Smooth muscle cell of the pulmonary artery (primary cell): ENCODE measurements at places on chromosomes 5 and 9. TPM values are rescaled to one million over a fixed set of nuclear protein-coding genes. Genes with fewer than 3 reads are reported as not detected.

The EGFLAM gene
- 2.9 and 13.8 TPM in 2 replicates for total RNA-seq

The SLC24A2 gene
- 0.03 TPM in 1 of 2 replicates, not detected in the other for total RNA-seq

The C5orf34 gene
- total RNA-seq, result 2.6 and 2.7 TPM in 2 replicates

The TMOD1 gene
- 0.69 and 1.1 TPM in 2 replicates for total RNA-seq

The PCDHB13 gene
- total RNA-seq, result 0.59 and 1.8 TPM in 2 replicates

The PCDHGB5 gene
- 34.3 and 47.0 TPM in 2 replicates for total RNA-seq

The ELAVL2 gene
- total RNA-seq, result not detected in 2 replicates

The IFNA5 gene
- not detected in 2 replicates for total RNA-seq

The MSH3 gene
- total RNA-seq, result 12.1 and 16.7 TPM in 2 replicates

The TLX3 gene
- not detected in 2 replicates for total RNA-seq

The BAAT gene
- 0.07 TPM in 1 of 2 replicates, not detected in the other for total RNA-seq

The BTNL3 gene
- not detected in 2 replicates for total RNA-seq

The OR1J2 gene
- total RNA-seq, result 0.50 TPM in 1 of 2 replicates, not detected in the other

The PCDHB10 gene
- total RNA-seq, result 0.79 and 1.4 TPM in 2 replicates

The NTNG2 gene
- total RNA-seq, result 3.4 and 3.8 TPM in 2 replicates

The FCN2 gene
- total RNA-seq, result not detected in 2 replicates

The TRIM41 gene
- 14.4 and 16.0 TPM in 2 replicates for total RNA-seq

The CARD9 gene
- 0.85 and 3.1 TPM in 2 replicates for total RNA-seq

The EPB41L4A gene
- 2.5 and 7.3 TPM in 2 replicates for total RNA-seq

The CCDC152 gene
- total RNA-seq, result 0.26 and 3.0 TPM in 2 replicates

The XRCC4 gene
- total RNA-seq, result 14.1 and 22.6 TPM in 2 replicates

The DOLK gene
- 24.9 and 30.9 TPM in 2 replicates for total RNA-seq

The POU5F2 gene
- total RNA-seq, result 1.1 and 1.2 TPM in 2 replicates

The ASS1 gene
- 86.8 and 138 TPM in 2 replicates for total RNA-seq

The AK8 gene
- 0.39 and 0.53 TPM in 2 replicates for total RNA-seq

The PNPLA7 gene
- total RNA-seq, result 1.1 and 2.0 TPM in 2 replicates

The ZSWIM6 gene
- 13.7 and 14.3 TPM in 2 replicates for total RNA-seq

The HAND1 gene
- total RNA-seq, result not detected in 2 replicates

The ZNG1F gene
- 4.6 and 22.7 TPM in 2 replicates for total RNA-seq

The MLANA gene
- not detected in 2 replicates for total RNA-seq

The GRXCR2 gene
- total RNA-seq, result not detected in 2 replicates

The CXCL14 gene
- 0.26 TPM in 1 of 2 replicates, not detected in the other for total RNA-seq

The LIFR gene
- total RNA-seq, result 13.4 and 30.1 TPM in 2 replicates

The KLHL9 gene
- total RNA-seq, result 37.7 and 49.3 TPM in 2 replicates

The PCDHGB3 gene
- total RNA-seq, result 7.8 and 8.1 TPM in 2 replicates

The PRUNE2 gene
- total RNA-seq, result 27.0 and 135 TPM in 2 replicates

The IL31RA gene
- 0.13 and 0.76 TPM in 2 replicates for total RNA-seq

The OTP gene
- not detected in 2 replicates for total RNA-seq

The PHF24 gene
- 0.07 and 0.10 TPM in 2 replicates for total RNA-seq

The SLC27A4 gene
- total RNA-seq, result 16.0 and 29.9 TPM in 2 replicates

The S1PR3 gene
- 9.9 and 25.4 TPM in 2 replicates for total RNA-seq

The GARIN3 gene
- not detected in 2 replicates for total RNA-seq

The SH3PXD2B gene
- 27.9 and 31.4 TPM in 2 replicates for total RNA-seq

The FAM13B gene
- 15.2 and 18.5 TPM in 2 replicates for total RNA-seq

The WWC1 gene
- total RNA-seq, result 0.99 and 5.0 TPM in 2 replicates

The PCDHA1 gene
- 0.20 TPM in 1 of 2 replicates, not detected in the other for total RNA-seq

The CBY3 gene
- 0.20 TPM in 1 of 2 replicates, not detected in the other for total RNA-seq

The GABRB2 gene
- not detected in 2 replicates for total RNA-seq

The SLC4A9 gene
- 0.07 TPM in 1 of 2 replicates, not detected in the other for total RNA-seq

The NAIP gene
- total RNA-seq, result 2.2 and 2.3 TPM in 2 replicates

The PRDM9 gene
- total RNA-seq, result not detected in 2 replicates

The ADAMTS13 gene
- 4.1 and 6.1 TPM in 2 replicates for total RNA-seq
